ENCODE measurements at places on chromosomes 1 and 21. TPM values are rescaled to one million over a fixed set of nuclear protein-coding genes. Genes with fewer than 3 reads are reported as not detected.
A peak's percentile ranks its signal among the peaks of the same experiment; 100 is the strongest.

CHIA gene
- not detected for polyA plus RNA-seq

DNA sequence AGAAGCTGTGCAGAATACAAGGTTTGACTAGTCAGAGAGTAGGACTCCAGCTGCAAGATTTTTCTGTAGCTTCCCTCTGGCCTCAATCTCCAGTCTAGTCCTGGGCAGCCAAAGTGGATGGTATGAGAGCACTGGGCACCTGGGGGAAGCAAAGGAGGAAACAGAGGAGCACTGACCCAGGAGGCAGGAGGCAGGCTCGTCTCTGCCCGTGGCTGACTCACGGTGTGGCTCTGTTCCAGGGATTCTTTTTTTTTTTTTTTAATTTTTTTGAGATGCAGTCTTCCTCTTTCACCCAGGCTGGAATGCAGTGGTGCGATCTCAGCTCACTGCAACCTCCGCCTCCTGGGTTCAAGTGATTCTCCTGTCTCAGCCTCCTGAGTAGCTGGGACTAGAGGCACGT lies 4.1 kb upstream of the NPPB start:
- H3K36me3 ChIP-seq = no peaks in the 10 kb centered on the region
- H3K4me3 ChIP-seq = no peak overlapping the region
- H3K27me3 ChIP-seq = peaks cover 23% of the 10 kb centered on the region
- H3K4me1 ChIP-seq = no peaks in the 10 kb centered on the region
- DNase-seq = no peak
- no peak overlapping the region for H3K27ac ChIP-seq

DNA sequence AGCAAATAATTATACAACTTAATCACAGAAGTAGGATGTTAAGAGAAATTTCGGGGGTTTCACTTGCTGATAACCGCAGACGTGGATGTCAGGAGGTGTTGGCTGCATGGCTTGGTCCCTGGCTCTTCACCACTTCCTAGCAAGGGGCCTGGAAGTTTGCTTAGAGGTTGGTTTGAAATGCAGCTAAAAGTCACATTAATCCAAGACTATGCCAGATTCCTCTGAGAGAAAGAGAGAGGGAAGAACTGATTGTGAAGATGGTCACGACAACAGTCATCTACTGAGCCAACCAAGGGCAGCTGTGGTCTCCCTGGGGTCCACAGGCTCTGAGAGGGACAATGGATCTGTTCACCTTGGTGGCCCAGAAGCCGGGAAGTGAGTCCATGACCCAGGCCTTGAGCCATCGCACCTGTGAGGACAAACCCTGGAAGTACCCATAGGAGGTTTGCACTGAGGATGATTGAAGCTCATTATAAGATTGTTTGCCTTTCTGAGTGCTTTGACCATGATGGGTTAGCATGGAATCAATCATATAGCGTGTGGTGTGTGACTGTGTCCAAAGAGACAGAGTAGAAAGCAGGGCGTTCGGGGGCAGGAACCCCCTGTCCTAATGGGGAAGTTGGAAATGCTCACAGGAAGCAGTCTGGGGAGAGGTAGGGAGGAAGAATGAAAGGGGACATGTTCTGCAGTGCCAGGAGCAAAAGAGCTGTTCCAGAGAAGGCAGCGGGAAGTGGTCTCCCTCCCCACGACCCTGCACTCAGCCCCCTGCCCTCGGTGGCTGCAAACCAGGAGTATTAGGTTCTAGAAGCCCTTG lies 47.1 kb downstream of the UMODL1 start:
- peaks cover 40% of the 10 kb centered on the region for H3K4me1 ChIP-seq
- DNase-seq = peak; percentile 80
- H3K27me3 ChIP-seq = peaks cover 33% of the 10 kb centered on the region

- peaks cover 41% of the 10 kb centered on the region for H3K36me3 ChIP-seq
- DNase-seq = no peak
- H3K4me3 ChIP-seq = no peak overlapping the region
- no peaks in the 10 kb centered on the region for H3K27me3 ChIP-seq
- no peak overlapping the region for H3K27ac ChIP-seq
Measured at GRCh38 chr1:230281556-230281955, 144.6 kb downstream of the PGBD5 start.

- DNase-seq = no peak
- H3K27me3 ChIP-seq = no peaks in the 10 kb centered on the region
- H3K4me3 ChIP-seq = no peak overlapping the region
- no peak overlapping the region for H3K27ac ChIP-seq
- H3K36me3 ChIP-seq = no peaks in the 10 kb centered on the region
Measured at GRCh38 chr1:240973875-240974274, 361.9 kb upstream of the GREM2 start.

- no peak overlapping the region for H3K4me3 ChIP-seq
- H3K27ac ChIP-seq = no peak overlapping the region
- no peaks in the 10 kb centered on the region for H3K27me3 ChIP-seq
- DNase-seq = no peak
Measured at GRCh38 chr1:205585835-205586785, 45.7 kb downstream of the ELK4 start.

GRCh38 chr1:60431593-60431992 lies 358.0 kb upstream of the C1orf87 start:
- H3K36me3 ChIP-seq = no peaks in the 10 kb centered on the region
- no peak overlapping the region for H3K4me3 ChIP-seq
- H3K27me3 ChIP-seq = no peaks in the 10 kb centered on the region

All from CD14-positive monocyte (primary cell).